ENCODE measurements at places on chromosomes 6 and 20. TPM values are rescaled to one million over a fixed set of nuclear protein-coding genes. Genes with fewer than 3 reads are reported as not detected.

Gene MCHR2
- not detected for total RNA-seq

Gene HS3ST5
- total RNA-seq: not detected

Gene ZNF343
- total RNA-seq: 6.5 TPM

Gene SIRPB2
- 0.13 TPM for total RNA-seq

Gene SNAP91
- 1.3 TPM for total RNA-seq

Gene SLC22A16
- total RNA-seq: not detected

Gene KCNK16
- total RNA-seq: not detected

Gene IFNGR1
- 56.6 TPM for total RNA-seq

Gene WFDC12
- total RNA-seq: not detected

Gene REV3L
- 15.8 TPM for total RNA-seq

Gene SASH1
- 49.3 TPM for total RNA-seq

Gene HSPA1A
- 81.8 TPM for total RNA-seq

Gene COL12A1
- total RNA-seq: 1.4 TPM

Gene HTR1B
- total RNA-seq: 2.1 TPM

Gene OSBPL2
- total RNA-seq: 22.1 TPM
